ENCODE measurements at places on chromosomes 16 and 17.

DNA sequence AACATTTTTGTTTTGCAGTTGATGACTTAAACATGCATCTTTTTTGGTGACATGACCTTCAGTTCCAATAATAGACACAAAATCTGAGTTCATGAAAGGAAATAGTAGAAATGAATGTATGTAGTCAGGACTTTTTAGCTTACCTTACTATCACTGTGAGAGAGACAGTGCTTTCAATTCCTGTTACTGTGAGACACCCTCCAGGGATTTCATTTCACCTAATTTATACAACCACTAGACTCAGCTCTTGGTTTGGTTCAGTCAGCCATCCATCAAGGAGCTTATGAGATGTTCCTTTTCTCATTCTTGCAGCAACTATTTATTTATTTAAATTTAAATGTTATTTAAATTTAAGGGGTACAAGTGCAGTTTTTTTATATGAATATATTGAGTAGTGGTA is 77.9 kb downstream of the MAP2K4 start:
- no peak for DNase-seq

GRCh38 chr17:69069226-69069750 is 8.6 kb upstream of the ABCA9 start:
- no peak for DNase-seq

DNA sequence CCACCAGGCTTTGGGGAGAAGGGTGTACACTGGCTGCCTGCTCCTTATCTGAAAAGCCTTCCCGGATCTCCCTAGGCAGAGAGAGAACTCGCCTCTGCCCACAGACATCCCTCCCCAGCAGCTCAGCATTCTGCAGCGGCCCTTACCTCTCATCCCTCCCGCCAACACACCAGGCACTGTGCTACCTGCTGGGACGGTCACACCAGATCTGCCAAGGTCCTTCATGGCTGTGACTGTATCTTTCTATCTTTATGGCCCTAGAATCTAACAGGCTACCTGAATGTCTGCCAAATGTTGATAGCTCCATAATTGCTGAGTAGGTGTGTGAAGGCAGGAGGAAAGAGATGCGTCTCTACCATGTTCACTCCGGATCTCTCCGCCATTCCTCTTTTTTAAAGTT is 7.9 kb downstream of the TSNAXIP1 start:
- no peak for DNase-seq

DNA sequence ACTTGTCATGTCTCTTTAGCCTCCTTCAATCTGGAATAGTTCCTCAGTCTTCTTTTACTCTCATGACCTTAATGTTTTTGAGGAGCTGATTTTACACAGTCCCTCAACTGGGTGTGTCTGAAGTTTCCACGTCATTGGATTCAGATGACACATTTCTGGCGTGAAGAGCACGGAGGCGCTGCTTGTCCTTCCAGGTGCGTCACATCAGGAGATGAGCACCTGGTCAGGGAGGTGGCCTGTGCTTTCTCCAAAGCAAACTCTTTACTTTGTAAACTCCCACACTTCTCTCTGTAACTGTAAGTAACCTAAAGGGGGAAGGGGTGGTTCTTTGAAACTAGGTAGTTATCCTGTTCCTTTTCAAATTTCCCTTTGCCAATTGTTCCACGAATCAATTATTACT is 52.5 kb upstream of the MNT start:
- DNase-seq: no peak

- no peak for DNase-seq
These were observed at the start of gene EVPL for GRCh38 chr17:76027159-76027839. EVPL (minus strand) TSS chr17:76027306; CDS start chr17:76027198, 108 bp downstream.

DNA sequence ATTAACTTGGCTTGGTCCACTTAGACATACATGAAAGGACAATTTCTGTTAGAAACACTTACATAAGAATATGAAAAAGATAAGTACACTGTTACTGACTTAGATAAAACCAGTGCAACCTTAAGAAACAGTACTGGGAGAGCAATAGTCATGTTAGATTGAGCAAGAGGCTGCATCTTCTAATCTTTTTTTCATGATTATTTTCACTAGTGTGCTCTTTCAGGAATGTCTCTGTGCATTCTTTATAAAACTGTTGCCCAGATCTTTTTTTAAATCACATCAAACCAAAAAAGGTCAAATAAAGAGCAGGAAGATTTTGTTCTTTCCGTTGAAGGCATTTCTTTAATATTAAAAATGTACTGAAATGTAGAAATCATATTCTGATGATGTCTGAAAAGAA is 100.7 kb upstream of the AXIN2 start:
- DNase-seq: no peak

DNA sequence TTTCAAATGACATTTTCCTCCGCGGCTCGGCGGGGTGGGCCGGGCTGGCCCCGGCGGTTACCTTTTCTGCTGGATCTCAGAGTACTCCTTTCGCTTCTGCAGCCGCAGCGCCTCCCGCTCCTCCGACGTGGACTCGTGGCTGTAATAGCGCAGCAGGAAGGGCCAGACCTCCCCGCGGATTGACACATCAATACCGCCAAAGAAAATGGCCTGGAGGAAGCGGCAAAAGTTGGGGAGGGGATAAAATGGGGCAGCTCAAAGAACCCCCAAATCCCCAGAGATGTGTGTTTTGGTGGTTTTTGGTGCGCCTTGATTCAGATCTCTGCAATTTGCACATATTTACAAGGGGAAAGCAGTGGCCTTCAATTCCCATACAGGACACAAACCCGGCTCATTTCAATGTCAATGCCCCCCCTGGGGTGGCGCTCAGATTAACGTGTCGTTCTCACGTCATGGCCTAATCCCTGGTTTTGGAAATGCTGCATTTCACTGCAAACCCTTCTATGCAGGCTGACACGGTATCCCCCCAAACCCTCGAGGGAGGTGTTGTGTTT is 85.9 kb downstream of the TBC1D16 start:
- DNase-seq: no peak

GRCh38 chr16:88812513-88813268 is 963 bp upstream of the APRT start:
- peak; percentile 56 for DNase-seq

DNA sequence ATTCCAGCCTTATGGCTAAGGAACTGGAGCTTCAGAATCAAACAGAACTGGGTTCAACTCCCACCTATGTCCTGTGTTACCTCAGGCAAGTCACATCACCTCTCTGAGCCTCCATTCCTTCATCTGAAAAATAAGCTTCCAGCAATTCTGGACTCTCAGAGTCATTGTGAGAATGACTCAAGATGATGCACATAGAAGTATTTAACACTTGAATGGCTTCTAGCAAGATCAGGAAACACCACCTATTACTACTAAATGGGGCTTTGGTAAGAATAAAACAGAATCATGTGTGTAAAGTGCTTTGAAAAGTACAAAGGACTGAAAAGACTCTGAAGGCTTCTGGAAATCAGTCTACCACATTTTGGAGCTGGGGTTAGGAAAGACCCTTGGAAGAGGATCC is 30.8 kb upstream of the CALB2 start:
- no peak for DNase-seq

DNA sequence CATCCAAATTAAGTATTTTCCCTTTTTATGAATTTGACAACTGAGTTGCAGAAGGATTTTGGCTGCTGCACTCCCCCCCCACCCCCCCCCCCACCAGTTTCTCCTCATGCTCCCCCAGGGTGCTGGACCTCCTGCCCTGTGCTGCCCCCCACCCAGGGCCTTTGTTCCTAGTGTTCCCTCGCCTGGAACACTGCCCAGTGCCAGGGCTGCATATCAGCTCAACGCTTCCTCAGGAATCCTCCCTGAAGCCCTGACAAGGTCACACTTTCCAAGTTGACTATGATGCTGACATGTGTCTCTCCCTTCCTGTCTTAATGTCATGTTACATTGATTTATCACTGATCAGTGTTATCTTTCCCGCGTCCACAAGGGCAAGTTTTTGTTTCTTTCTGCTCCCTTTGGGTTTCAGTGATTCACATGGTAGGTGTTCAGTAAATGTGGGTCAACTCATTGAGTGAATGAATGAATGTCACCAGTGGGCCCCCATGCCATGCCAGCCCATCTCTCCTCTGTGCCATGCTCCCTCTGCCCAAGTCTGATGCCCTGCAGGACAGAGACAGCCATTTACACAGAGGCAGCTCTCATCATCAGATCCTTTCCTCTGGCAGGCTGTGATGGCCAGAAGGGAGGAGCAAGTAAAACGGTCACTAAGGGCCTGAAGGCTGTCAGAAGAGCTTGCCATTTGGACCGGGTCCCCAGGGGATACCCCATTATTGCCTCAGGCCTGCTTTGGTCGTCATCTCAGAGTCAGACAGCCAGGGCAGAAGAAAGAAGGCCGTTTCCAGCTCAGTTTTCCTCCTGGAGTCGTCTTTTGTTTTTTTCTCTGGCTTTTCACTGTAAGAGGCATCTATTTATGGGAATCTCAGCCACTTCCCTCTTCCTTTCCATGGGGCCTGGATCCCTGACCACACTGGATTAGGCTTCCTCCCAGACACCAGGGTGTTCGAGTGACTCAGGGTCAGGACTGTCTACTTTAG is 386.2 kb downstream of the SNX29 start:
- no peak for DNase-seq

DNA sequence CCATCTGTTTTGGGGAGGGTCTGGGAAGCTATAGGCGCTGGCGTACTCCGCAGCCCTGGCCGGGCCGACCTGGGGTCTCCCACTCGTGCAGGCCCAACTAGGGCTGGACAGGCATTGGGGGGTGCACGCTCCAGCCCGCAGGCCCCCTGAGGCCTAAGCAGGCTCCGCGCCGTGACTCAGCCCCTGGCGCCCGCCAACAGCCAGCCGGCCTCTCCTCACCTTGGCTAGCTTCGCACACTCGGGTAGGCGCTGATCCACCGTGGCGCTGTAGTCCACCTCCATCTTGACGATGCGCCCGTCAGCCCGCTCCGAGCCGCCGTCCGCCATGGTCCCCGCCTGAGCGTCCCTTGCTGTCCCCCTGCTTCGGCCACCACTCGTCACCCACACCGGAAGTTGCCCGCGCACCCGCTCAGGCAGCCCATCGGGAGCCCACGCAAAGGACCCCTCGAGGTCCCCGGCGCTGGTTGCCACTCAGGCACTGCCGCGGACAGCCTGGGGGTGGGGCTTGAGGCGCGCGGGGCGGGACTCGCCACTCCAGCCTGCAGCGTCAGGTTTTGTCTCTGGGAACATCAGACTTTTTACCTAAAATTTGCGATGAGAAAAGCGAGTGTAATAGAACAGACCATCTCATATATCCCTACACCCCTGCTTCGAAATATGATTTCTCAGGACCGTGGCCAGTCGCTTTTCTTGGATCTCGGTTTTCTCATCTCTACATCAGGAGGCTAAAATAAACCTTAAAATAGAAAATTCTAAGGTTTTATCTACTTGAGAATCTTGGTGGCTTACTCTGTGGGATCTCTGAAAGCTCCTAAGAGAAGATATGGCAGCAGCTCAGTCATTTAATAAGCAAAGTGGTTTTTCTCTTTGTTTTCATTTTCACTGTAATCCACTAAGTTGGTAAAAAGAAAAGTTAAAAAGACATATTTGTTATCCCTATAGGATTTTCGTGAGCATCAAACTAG is at the start of gene PSMD12:
Gene PSMD12 (minus strand): TSS at position 385 of the 965 bp plus-strand sequence. CDS start 58 bp downstream, at position 327.
- DNase-seq: peak; percentile 95

DNA sequence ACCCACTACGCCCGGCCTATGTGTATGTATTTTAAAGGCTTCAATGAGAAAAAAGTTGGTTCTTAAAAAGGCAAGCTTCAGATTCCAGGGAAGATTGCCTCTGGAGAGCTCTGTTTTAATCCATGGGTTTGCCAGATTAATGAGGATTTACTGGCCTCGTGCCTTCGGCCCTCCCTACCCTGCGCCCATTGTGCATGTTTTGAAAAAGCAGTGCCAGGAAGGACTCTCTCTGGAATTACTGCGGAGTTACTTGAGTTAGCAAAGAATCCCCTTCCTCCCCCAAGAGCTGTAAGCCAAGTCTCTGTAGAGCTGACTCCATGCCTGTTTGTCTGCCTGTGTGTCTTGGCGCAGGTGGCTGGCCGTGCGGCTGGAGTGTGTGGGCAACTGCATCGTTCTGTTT is 98.9 kb downstream of the ABCC6 start:
- DNase-seq: no peak

DNA sequence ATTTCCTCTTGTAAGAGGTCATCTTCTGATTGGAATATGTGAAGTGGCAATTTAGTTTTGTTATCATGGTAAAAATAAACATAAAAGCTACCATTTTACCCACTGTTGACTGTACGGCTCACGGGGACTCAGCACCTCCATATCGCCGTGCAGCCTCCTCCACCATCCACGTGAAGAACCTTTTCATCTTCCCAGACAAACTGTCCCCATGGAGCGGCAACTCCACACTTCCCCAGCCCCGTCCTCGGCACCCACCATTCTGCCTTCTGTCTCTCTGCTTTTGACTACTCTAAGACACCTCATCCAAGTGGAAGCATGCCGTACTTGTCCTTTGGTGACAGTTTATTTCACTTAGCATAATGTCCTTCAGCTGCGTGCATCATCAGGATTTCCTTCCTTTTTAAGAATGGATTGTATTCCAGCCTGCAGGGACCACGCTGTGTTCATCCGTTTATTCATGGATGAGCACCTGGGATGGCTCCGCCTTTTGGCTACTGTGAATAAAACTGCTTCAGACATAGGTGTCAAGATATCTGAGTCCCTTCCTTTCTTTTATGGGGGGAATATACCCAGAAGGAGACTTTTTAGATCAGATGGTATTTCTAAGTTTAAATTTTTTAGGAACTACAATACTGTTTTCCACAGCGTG is 14.3 kb downstream of the FBXO31 start:
- no peak for DNase-seq

- no peak for DNase-seq
These were observed 15.8 kb downstream of the SHISA9 start for GRCh38 chr16:12917246-12917645.

- DNase-seq: no peak
These were observed 556.9 kb upstream of the CDH5 start for GRCh38 chr16:65809627-65810026.

DNA sequence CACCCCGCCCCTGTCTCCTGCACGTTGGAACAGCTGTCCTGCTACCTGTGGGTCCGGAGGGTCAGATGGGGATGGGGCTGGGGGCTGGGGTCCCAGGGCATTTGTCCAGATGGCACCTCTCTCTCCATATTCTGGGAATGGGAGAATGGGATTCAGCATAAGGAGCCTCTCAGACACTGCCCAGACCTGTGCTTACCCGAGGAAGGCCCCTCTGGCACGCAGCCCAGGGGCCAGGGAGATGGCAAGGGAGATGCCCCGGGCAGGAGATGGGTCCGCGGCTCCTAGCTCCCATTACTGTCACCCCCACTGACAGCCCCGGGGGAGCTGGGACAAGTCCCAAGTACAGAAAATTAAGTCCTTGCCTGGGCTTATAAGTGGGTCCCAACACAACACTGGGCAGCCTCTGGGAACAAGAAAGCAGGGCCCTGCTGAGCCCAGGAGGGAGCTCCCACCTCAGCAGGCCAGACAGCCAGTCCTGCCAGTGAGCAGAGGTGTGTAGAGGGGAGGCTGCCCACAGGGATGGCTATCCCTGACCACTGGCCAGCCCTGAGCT is 1.8 kb downstream of the VASN start:
- no peak for DNase-seq

GRCh38 chr16:9094011-9094846 is 2.8 kb downstream of the HAPSTR1 start:
- no peak for DNase-seq

GRCh38 chr16:3459401-3460090 is 16.1 kb downstream of the NAA60 start:
- DNase-seq: peak; percentile 51

- no peak for DNase-seq
These were observed 1.9 kb upstream of the C16orf87 start for GRCh38 chr16:46832757-46833459.

Data from activated CD4-positive, alpha-beta T cell treated with anti-CD3 and anti-CD28 coated beads, Interleukin-2, Interleukin-4, amounts not matched to agents 100 ng/mL and 50 ng/mL, durations not matched to agents 16 hours and 8 hours (primary cell).